Spleen (tissue), 13 donors: ENCODE measurements at places on chromosomes 16 and 17. TPM values are rescaled to one million over a fixed set of nuclear protein-coding genes. Genes with fewer than 3 reads are reported as not detected.

- H3K27me3 ChIP-seq, result no peaks in the 10 kb centered on the region
- H3K36me3 ChIP-seq, result peaks cover 37% of the 10 kb centered on the region
- peak overlapping the region; percentile 40 for H3K27ac ChIP-seq
- peaks cover 34% of the 10 kb centered on the region for H3K4me1 ChIP-seq
These were observed 5.4 kb downstream of the SCPEP1 start for GRCh38 chr17:56983366-56983765.

DNA sequence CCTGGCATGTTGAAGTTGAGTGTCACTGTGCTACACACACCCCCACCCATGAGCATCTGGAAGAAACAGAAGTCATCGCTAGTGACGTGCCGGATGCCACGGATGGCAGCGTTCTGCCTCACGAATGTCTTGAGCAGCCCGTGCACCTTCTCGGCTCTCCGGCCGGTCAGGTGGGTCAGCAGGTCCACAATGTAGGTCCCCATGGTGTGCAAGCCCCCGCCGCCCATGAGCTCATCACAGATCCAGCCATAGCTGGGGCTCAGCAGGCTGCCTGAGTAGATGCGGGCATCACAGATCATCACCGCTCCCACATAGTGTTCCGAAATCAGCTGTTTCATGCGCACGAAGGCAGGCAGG lies 8.9 kb downstream of the C16orf86 start:
- peaks cover 39% of the 10 kb centered on the region for H3K36me3 ChIP-seq
- no peak overlapping the region for H3K4me3 ChIP-seq
- H3K27me3 ChIP-seq, result no peaks in the 10 kb centered on the region
- peak overlapping the region; percentile 88 for H3K27ac ChIP-seq
- DNase-seq, result no peak

- H3K36me3 ChIP-seq, result no peaks in the 10 kb centered on the region
- H3K4me1 ChIP-seq, result no peaks in the 10 kb centered on the region
- H3K27me3 ChIP-seq, result no peaks in the 10 kb centered on the region
- H3K4me3 ChIP-seq, result no peak overlapping the region
These were observed 290.5 kb downstream of the HAPSTR1 start for GRCh38 chr16:9381905-9382304.

DNA sequence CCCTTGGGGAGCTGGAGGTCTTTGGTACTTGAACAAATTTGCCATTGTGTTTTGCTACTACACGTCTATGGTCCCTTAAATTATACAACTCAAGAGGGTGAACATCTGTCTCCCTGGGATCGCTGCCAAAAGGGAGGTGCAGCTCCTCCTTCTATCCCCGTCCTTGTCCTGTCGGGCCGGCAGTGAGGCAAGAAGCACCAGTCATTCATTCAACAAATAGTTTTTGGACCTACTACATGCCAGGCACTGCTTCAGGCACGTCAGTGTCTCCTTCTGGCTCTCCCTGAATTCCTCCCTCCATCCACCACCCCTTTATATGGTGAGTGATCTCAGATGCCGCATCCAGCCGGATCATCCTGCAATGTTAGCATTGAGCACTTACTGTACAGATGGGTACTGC lies 2.2 kb upstream of the RPL38 start:
- no peak overlapping the region for H3K27ac ChIP-seq
- peaks cover 39% of the 10 kb centered on the region for H3K27me3 ChIP-seq
- no peak for DNase-seq
- H3K4me1 ChIP-seq, result peaks cover 58% of the 10 kb centered on the region
- peaks cover 19% of the 10 kb centered on the region for H3K36me3 ChIP-seq
- H3K4me3 ChIP-seq, result no peak overlapping the region

HNF1B gene
- total RNA-seq, result not detected
